Bone marrow (tissue), 2 donors: ENCODE measurements at places on chromosomes 1 and 21.

DNA sequence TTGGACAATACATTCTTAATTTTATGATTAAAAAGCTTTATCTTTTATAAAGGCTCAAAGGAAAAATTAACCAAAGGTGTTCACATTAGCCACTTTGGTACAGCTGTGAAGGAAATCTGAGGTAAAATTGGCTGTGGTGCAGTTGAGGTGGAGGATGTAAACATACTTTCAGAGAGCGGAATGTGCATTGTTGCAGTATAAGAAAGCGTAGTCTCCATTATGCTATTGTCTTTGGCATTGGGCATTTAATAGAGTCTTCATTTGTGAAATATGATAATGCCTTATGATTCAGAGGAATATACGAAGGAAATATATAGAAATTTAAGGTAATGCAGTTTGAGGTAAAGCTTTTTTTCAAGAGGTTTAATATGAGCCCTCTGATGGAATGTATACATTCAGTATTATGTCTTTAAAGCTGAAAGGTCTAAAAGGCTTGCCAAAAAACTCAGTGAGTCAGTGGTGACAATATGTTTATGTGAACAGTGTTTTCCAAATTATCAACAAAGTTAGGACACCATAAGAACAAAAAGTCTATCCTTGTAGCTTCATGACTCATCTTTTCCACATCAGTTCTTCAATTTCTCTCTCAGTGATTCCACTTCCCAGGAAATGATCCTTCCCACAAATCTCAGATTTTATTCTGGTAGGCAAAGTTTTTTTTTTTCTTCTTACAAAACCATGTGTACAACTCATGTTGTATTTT lies 26.9 kb upstream of the DDR2 start:
- DNase-seq, result no peak

DNA sequence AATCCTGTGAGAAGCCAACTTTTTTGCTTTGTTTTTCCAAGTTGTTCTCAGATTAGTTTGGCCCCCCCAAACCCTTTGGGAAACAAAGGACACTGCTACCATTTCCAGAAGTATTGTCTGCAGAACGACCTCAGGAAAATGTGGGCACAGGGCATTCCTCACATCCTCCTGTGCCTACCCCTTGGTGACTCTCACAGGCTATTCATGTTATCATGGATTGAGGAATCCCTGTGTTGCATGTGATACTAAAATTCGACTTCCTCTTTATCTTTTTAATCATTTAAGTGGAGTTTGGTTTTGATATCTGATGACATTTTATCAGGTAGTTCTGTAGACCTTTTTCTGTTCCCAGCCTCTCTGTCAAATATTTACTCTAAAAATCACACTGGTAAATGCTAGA lies 184.5 kb downstream of the FASLG start:
- no peak for DNase-seq

GRCh38 chr1:119489201-119489600 lies 17.8 kb upstream of the HSD3B1 start:
- no peak for DNase-seq

DNA sequence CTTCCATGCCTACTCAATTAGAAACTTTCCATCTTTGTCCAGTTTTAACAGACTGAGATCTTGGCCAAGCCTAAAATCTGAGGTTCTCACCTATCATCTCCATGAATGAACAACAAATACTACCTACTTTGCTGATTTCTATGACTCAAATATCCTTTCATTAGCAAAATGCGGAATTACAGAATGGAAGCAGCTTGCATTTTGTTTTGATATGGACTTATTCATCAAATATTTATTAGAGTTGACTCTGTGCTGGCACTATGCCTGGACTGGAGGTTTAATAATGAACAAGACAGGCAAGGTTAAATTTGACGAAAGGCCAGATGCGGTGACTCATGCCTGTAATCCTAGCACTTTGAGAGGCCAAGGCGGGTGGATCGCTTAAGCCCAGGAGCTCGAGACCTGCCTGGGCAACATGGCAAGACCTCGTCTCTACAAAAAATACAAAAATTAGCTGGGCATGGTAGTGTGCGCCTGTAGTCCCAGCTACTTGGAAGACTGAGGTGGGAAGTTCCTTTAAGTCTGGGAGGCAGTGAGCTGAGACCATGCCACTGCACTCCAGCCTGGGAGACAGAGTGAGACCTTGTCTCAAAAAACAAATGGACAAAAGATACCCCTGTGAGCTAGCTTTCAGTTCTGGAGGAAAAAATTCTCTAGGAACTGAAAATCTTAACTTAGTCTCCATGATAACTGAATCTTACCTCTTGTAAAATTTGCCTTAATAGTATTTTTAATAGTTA lies 29.4 kb upstream of the SOD1 start:
- DNase-seq, result no peak

DNA sequence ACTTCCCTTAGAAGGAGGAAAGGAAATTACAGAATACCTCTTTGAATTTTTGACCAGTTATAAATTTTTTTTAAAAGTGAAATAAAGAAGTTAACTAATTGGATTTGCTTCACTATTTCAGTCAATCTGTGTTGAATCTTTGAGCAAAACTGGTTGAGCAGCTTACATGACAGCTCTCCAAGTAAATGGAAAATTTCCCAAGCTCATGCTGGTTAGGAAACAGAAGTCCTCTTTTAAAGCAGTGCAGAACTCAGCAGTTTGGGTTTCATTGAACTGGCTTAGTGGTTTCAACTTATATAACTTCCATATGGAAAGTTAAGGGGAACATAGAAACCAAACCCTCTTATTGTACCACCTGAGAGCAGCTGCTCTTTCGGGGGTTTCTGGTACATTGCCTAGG lies 250.5 kb downstream of the PDE4B start:
- DNase-seq, result no peak

- DNase-seq, result no peak
Observed at GRCh38 chr1:64292399-64292798, 89.0 kb downstream of the UBE2U start.

DNA sequence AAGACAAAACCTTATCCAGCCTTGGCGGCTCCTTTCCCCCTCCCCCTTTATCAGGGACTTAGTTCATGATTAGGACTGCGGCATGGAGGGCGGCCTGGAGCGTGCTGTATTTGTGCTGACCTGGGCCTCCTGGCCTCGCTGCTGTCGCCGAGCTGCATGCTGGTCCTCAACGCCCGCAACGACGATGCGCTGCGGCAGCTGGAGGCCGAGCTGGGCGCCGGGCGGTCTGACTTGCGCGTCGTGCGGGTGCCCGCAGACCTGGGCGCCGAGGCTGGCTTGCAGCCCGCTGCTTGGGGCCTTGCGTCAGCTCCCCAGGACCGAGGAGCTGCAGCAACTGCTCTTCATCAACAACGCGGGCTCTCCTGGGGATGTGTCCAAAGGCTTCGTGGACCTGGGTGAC lies 70.9 kb downstream of the TM2D1 start:
- no peak for DNase-seq

DNA sequence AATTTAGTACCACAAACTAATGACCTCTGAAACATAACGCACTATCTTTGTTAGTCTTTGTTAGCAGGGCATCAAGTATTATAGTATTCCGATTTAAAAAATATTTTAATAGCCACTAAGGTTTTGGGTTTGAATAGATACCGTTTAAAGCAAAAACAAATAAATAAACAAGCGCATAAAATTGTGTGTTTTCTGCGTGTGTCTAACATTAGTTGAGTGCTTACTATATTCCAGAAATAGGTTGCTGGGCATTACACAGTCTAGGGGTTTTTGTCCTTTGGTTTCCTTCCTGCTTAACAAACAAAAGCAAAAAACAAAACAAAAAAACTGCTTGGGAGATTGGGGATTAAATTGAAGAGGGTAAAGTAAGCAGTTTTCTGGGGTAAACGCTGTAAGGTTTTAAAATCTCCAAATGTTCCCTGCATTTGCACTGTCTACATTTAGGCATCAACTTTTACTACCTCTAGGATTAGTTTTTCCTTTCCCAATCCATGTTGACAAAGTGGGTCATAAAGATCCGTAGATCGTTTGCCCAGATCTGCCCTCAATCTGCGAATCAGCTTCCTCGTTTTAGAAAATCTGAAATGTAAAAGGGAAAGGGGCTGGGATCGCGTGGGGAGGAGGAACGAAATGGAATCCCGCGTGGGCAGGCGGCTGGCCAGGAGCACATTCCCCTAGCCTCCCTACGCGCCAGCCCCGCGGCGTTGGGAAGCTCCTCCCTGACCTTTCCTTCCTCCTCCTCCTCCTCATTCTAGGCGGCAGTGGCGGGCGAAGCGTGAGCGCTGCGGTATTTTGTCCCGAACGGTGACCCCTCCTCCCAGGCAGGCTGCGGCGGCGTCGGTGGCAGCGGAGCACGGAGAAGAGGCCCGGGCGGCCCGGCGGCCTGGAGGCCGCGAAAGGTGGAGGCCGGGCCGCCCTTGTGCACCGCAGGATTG lies at the start of gene KCTD3:
KCTD3 (plus strand) TSS at position 749 of the 935 bp plus-strand sequence. CDS start 382 bp downstream, outside the sequence.
- DNase-seq, result peak; percentile 20

- no peak for DNase-seq
Observed at GRCh38 chr1:18965206-18966173, 9.0 kb upstream of the IFFO2 start.

DNA sequence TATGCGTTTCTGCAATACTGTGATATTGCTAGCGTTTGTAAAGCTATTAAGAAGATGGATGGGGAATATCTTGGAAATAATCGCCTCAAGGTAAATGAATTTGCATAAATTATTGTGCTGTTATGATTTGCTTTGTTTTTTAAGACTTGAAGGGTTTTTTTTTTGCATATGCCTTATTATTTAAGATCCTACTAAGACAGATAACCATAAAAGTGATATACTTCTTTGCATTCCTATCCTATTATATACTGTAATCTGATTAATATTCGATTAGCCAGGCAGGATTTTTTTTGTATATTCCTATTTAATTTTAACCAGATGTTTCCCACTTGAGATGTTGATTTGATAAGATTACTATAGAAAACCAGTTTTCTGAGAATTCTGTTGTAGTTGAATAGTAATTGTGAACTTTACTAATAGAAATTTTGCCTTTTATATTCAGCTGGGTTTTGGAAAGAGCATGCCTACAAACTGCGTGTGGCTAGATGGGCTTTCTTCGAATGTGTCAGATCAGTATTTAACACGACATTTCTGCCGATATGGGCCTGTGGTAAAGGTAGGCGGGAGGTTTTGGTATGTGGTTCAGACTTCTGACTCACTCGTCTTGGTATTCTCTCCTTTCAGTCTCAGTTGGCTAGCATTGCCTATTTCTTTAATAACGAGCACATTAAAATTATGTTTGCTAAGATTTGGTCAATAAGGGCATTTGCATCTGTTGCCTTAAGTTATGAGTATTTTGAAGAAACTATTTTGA lies 56.8 kb downstream of the ZBTB17 start:
- DNase-seq, result no peak

DNA sequence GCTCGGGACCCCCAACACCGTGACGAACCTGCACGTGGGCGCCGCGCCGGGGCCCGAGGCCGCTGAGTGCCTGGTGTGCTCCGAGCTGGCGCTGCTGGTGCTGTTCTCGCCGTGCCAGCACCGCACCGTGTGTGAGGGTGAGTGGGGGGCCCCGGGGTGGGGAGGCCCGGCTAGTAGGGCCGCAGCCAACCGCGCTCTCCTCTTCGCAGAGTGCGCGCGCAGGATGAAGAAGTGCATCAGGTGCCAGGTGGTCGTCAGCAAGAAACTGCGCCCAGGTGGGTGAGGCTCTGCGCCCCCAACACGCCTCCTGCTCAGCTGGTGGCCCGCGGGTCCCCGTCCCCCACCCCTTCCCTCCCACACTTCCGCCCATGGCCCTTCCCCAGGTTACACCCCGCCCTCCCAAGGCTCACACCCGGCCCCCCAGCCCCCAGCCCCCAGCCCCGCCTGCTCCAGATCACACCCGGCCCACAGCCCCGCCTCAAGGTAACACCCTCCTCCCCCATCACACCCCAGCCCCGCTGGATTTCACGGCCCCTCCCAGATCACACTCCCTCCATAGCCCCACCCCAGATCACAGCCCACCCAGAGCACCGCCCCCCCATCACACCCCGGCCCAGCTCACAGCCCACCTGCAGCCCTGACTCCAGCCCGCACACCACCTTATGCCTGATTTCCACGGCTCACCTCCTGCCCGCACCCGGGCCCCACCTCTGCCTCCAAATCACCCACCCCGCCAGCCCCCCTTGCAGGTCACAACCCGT lies 2.4 kb upstream of the MMP23B start:
- DNase-seq, result no peak

DNA sequence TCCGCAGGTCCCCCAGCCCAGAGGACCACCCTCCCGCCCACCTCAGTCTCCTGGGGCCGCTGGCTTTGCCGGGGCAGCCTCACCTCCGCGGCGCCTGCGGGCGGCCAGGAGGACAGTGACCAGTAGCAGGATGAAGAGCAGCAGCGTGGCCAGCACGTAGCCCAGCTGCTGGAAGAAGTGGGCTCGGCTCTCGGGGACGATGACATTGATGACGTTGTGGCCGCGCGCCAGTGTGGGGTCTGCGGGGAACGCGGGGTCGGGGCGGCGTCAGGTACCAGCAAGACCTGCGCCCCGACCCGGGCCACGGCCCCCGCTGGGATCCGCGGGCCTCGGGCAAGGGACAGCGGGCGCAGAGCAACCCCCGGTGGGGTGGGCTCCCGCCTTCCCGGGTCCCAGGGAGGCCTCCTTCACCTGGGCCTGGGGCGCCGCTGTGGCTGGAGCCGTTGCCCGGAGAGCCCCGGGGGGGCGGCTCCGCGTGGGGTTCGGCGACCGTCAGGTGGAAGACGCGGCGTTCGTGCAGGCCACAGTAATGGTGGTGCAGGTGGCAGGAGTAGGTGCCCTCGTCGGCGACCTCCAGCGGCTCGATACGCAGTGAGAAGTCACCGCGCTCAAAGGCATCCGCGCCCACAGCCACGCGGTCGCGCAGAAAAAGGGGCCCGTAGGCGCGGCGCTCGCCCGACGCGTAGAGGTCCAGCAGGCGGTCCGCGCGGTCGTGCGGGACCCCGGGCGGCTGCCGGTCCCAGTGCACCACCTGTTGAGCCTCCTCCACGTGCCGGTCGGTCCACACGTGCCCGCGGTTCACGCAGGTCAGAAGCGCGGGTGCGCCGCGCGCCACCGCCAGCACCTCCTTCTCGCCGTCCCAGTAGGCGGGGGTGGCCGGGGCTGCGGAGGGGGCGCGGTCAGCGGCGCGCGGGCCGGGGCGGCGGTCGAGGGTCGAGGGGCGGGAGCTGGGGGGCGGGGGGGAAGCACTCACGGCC lies 3.8 kb downstream of the MXRA8 start:
- DNase-seq, result no peak

- no peak for DNase-seq
Observed at GRCh38 chr1:206032380-206033140, 8.9 kb upstream of the CTSE start.

GRCh38 chr1:162003830-162004215 lies 19.8 kb downstream of the OLFML2B start:
- DNase-seq, result peak; percentile 48

DNA sequence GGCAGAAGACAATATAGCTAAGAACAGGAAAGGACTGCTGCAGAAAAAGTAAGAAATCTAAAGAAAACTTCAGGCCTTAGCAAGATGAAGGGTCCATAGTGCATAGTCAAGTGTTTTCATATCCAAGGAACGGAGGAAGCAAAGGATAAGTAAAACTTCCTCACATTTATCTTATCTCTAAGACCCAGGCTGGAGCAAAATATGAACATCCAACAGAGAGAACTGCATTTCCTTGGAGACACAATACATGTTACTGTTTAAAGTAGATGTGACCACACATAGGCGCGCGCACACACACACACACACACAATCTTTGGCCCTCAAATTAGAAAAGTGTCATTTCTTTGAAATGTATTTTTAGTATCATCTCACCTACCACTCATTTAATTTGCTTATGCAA lies 66.7 kb downstream of the TTLL7 start:
- DNase-seq, result no peak
